ENCODE measurements at places on chromosomes 6 and 20.

- DNase-seq, result peak; percentile 83
Observed at GRCh38 chr6:110958329-110959192, at the start of gene GTF3C6. GTF3C6 (plus strand) TSS chr6:110958706; CDS start chr6:110958770, 64 bp downstream.

GRCh38 chr6:130758813-130759212, 68.4 kb upstream of the SMLR1 start:
- no peak for DNase-seq

DNA sequence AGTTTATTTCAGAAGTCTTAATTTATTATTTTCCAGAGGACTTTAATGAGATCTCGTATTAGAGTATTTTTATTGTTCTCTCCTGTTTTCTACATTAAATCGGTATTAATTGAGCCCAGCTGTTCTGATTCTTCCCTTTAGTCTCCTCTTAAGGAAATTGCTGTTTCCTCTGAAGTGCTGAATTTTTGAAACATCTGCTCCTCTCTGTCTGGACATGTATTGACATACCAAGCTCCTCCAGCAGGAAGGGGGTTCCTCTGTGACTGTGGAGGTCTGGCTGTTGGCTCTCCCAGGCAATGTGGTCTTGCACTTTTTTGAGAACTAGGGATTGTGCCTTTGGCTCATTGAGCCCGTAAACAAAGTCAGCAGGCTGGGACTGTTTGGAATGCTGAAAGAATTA, 74.9 kb downstream of the MAP3K4 start:
- DNase-seq, result no peak

DNA sequence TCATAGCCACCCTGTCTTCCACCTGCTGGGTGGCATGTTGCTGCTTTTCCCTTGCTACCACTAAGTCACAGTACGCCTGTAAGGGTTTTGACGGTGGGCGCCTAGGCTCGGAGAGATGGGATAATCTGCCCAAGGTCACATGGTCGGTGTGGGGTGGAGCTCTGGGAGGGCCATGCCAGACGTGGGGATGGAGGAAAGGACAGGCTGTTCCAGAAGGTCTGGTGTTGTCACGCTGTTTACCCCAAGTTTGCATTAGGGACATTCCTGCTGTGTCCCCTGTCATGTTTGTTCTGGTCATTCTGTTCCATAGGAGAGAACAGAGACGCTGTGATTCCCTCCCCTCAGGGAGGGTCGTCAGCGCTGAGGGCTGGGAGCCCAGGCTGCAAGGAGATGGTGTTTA, 16.1 kb downstream of the IP6K3 start:
- DNase-seq, result no peak

DNA sequence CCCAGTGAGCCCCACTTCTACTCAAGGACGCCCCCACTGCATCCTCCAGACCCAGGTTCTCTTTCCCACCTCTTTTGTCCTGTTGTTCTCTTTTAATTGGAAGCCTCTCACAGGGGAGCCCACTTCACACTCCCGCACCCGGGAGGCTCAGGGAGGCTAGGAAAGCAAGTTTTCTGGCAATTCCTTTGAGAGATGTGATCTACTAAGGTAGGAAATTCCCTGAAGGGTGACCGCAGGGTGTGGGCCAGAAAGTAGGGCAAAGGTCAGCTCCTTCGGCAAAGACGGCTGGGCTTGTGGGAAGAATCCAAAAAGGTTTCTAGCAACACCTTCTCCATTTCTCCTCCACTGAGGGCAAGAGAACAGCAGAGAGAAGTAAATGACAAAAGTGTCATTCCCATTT, 98.1 kb upstream of the PTPN1 start:
- no peak for DNase-seq

DNA sequence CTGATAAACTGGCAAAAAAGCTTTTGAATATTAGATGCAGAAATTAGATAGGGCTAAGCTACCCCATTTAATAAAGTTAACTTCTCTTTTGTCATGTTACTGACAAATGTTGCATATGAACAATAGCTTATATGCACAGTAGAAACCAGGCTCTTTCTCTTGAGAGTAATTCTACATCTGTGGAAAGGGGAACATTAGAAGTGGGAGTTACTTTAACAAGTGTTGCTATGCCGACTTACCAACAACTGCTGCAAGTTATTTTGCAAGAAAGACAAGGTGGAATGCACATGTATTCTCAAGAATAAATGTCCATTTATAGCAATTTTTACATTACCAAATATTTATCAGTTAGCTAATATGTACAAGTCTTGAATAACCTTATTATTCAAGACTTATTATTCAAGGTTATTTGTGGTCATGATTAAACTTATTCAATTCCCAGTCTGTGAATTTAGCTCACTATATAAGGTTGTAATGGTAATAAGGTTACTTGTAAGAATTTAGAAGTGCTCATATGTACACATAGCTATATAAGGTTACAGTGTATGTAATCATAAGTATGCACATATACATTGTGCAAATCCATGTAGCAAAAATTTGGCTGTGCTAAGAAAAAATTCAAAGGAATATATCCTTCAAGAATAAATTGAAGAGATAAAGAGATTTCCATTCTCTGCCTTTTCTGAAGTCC, 38.3 kb downstream of the ADGRG6 start:
- no peak for DNase-seq

DNA sequence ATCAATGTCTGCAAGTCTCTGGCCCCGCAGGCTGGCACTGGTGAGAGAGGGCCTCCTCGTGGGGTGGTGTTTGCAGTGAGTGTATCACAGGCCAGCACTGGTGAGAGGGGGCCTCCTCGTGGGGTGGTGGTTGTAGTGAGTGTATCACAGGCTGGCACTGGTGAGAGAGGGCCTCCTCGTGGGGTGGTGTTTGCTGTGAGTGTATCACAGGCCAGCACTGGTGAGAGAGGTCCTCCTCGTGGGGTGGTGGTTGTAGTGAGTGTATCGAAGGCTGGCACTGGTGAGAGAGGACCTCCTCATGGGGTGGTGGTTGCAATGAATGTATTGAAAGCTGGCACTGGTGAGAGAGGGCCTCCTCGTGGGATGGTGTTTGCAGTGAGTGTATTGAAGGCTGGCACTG, 53.3 kb upstream of the SLC22A1 start:
- no peak for DNase-seq

DNA sequence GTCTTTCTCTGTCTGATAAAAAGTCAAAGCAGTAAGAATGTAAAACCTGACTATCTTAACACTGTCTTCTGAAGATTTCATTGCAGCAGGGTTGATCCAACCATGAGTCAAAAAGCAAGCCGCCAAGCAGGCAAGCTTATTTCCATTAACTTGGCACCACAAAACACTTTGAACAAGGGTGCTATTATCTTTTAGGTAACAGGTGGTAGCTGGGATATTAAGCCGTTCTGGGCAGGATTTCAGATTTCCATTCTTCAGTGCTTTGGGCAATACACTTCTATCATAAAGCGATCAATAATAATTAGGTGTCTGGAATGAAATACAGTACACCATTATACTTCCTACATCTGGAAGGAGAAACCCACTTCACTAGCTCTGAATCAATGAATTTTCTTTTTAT, 181.9 kb downstream of the TBC1D7 start:
- no peak for DNase-seq

GRCh38 chr6:167736486-167737204, 90.1 kb upstream of the AFDN start:
- no peak for DNase-seq

- no peak for DNase-seq
Observed at GRCh38 chr6:45480752-45481415, 103.2 kb upstream of the SUPT3H start.

DNA sequence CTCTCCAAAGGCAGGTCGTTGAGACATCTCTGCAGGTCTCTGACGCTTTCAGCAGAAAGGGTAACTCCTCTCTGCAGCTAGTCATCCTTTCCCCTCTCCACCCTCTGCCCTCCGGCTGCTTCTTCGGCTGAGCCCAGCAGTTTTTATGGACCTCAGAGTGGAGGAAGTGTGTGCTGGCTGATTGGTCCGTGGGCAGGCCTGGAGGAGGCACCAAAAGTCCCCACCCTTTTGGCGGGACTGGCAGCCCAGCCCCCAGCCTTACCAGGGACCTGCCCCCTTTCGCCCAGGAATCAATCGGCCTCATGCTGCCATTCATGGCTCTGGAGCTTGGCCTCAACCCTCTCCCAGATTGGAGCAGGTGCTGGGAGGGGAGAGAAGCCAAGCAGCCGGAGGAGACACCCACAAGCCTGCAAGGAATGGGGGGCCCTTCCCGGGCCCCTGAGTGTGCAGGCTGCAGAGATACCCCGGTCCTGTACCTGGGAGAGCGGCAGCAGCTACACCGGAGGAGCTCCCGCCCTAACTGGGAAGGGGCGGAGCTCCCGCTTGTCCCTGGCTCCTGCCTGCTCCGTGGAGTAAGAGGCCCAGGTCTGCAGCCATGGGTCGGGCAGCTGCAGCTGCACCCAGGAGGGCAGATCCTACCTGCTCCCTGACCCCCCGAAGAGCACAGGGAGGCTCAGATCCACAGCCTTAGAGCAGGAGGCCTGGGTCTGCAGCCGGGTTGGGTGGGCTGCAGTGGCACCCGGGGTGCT, 170.3 kb upstream of the SOX4 start:
- no peak for DNase-seq

GRCh38 chr6:77403424-77403823, 59.9 kb downstream of the HTR1B start:
- peak; percentile 57 for DNase-seq

- no peak for DNase-seq
Observed at GRCh38 chr6:127924440-127924839, 23.6 kb upstream of the THEMIS start.

GRCh38 chr20:43583982-43584432, 6.7 kb upstream of the IFT52 start:
- peak; percentile 87 for DNase-seq

DNA sequence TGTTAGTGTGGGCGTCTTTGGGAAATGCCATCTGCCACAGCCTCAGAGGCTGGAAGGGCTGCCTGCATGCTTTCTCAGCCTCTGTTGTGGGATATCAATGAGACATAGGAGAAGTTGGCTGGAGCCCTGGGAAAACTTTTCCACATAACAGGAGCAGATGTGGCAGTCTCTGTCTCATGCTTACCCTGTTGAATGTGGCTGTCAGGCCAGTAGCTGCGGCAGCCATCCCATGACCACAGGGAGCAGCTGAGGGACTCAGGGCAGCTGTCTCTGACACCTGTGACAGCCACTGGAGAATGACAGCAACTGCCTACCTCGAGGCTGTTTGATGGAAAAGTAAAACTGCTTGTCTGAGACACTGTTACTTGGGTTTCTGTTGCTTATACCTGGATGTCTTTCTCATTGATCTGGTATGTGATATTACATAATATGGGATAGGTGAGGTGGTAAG, 64.4 kb downstream of the TULP4 start:
- no peak for DNase-seq

- no peak for DNase-seq
Observed at GRCh38 chr6:41028561-41029412, 10.2 kb downstream of the UNC5CL start.

DNA sequence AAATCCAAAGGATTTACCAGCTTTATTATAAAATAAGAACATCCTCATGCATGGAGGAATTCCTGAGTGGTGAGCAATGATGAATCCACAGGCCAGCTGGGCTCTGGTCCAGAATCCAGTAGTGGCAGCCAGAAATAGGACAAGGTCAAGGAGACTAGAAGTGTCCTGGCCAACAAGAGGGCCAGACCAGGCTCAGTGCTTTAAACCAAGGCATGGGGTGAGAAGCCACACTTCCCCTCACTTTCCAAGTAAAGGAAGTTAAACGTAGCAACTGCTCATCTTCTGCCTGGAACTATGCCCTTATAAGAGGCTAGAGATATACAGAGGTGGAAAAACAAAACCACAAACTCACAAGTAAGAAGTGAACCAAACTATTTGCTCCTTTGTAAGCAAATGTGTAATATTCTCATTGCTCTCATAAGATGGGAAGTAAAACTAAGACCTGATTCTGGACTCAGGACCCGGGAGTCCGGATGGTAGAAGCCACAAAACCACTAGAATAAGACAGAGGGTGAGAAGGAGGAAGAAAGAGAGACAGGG, 253.2 kb downstream of the UST start:
- DNase-seq, result peak; percentile 50

- DNase-seq, result peak; percentile 68
Observed at GRCh38 chr6:159170999-159171712, 2.0 kb downstream of the FNDC1 start.

GRCh38 chr20:32231847-32232246, 24.2 kb downstream of the POFUT1 start:
- no peak for DNase-seq

DNA sequence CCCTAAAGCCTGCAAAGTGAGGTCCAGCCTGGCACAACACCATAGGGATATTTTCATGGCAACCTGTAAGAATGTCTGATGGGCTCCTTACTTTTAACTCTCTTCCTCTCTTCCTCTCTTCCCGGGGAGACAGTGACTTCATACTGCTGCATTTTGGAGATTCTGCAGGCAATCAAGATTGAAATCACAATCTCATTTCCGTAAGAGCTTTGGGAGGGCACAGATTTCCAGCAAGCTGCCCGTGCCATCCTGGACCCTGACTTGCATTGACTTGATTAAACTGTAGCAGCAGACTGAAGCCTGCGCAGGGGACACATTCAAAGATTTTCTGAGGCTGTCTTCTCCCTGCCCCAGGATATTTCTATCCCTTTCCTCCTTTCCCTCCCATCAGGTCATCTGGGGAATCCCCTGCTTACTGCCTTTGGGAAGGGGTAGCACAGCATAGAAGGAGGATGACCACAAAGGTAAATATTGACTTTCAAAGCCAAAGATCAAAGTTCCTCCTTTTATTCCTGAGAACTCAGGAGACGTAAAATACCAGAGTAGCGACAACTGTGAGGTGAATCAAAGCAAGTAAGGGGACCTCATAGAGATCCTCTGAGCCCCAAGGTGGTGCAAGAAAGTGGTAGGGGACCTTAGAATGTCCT, 504.0 kb upstream of the ARID1B start:
- no peak for DNase-seq

- peak; percentile 58 for DNase-seq
Observed at GRCh38 chr6:52407467-52407866, 12.7 kb upstream of the EFHC1 start.

DNA sequence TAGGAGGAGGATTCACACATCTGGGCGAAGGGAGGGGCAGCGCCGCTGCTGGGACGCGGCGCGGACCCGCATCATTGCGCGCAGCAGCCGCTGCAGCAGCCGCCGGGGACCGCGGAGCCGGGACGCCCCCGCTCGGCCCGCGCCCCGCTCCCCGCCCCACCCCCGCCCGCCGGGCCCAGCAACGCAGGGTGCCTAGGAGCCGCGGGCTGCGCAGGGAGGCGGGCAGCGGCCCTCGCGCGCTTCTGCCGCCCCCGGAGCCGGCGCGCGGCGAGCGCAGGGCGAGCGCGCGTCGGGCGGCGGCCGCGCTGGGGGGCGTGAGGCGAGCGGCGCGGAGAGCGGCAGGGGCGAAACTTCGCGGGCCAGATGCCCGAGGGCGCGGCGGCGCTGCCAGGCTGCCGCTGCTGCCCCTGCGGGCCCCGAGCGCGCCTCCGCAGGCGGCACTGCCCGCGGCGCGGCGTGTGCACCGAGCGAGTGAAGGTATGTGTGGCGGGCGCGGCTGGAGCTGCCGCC, at the start of gene NKAIN2:
Gene NKAIN2, plus strand, starts transcription at position 362 of the 510 bp plus-strand sequence.
- no peak for DNase-seq

- no peak for DNase-seq
Observed at GRCh38 chr6:2625581-2625980, 125.1 kb downstream of the MYLK4 start.

DNA sequence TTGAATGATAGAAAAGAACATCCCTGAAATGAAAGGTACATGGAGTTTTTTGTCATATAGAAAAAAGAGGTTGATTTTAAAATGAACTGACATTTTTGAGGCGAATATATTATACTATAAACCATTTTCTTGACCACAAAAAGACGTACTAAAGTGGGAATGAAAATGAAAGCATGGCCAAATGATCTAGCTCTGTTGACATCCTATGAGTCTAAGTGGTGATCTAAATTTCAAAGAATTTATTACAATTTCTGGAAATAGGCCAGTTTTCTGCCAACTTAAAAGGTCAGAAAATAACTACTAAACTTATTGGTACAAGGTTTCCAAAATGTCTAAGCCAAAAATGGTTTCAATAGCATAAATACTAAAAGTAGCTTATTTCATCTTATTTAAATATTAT, 536.8 kb downstream of the EYS start:
- DNase-seq, result no peak

Data from hepatic stellate cell (primary cell).